ENCODE measurements at places on chromosomes 7 and 10.

- no peak for DNase-seq
Measured at GRCh38 chr10:125377368-125377767, 217.0 kb upstream of the CTBP2 start.

DNA sequence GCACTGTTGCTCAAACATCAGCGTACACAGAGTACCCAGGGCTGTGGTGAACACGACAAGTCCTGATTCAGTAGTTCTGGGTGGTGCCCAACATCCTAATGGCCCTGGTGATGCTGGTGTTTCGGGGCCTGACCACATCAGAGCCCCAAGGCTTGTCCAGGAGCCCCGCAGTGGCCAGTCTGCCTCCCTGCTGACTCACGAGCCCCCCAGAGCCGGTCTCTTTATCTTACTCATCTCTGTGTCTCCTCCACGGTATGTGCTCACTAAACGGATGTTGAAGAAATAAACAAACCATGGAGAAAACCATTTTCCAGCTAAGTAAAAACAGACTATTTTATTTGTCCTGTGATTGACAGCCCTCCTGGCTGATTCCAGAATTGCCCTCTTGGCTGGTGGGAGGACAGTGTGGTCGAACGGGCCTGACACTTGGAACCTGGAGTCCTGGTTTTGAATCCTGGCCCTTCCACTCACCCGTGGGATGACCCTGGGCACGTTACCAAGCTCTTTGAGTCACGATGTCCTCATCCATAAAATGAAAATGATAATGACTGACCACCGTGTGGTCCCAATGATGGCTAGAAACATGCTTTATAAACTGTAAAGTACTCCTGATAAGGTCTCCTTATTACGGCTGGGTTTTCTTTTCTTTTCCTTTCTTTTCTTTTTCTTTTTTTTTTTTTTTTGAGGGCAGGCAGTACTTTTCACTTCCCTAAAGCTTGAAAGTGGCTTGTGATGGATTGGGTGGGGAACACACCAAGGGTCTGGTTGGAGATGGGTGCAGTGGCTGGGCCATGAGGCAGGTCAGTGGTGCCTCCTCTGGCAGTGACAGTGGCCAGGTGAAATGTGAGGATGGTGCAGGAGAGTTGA is 5.7 kb downstream of the HIP1 start:
- DNase-seq = no peak

- no peak for DNase-seq
Measured at GRCh38 chr7:104878577-104878976, 135.4 kb upstream of the KMT2E start.

DNA sequence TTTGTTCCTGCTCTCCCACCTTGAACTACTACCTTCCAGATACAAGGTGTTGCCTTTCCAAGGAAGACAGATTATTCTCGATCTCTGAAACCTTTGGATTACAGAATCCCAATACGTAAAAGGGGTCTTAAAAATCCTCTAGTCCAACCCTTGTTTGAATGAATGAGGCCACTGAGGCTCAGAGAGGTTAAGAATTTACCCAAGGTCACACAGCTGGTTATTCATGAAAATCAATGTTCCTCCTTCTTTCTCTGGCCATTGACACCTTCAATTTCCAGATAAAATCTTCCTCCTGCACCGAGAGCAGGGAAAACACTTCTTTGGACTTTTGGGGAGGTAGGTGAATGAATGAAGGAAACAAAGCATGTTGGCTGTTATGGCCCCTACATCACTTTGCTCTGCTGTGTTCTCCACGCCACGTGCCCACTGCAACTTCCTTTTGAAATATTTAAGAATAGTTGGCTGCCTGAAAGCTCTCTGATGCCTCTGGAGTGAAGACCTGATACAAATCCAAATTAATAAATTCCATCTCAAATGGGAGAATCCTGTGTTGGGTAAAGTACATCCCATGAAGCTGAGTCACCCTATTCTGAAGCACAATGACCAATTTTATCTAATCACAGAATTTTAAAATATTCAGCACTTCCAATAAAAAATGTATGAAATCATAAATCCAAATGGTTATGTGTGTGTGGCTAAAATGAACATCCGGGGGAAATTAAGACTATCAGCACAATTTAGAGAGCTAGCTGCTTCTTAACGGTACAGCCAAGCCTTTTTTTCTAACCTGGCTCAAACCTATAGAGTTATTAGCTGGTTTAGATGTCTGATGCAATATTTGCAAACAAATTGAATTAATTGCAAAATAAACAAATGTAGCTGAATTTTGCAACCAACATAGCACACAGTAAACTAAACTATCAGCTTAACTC is 7.3 kb downstream of the SVIL start:
- no peak for DNase-seq

GRCh38 chr7:107701191-107701590 is 40.6 kb downstream of the SLC26A4 start:
- no peak for DNase-seq

DNA sequence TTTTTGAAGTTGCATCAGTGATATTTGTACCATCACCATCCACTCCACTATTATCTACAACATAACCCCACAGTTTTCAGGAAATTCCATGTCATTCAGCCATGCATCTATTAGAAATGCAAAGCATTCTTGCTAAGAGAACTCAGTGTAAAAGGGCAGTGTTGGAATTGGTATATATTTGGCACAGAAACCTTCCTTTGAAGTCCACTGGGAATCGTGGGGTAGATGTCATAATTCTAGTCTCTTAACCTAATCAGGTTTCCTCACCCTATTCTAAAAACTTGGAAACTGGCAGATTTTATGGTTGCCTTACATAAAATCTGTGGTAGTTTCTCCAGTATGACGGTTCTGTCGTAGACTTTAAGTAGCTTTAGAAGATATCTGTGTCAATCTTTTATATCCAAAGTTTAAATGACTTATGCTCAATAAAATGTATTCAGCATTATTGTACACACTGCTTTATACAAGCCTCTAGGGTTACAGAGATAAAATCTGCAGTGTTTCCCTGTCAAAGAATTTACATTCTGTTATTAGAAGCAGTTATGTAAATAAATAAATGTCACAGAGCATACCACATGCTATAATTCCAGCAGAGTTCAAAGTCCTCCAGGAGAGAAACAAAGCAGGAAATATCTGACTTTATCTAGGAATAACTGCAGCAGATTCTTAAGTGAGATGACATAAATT is 704.4 kb upstream of the CELF2 start:
- no peak for DNase-seq

GRCh38 chr7:117993377-117994003 is 120.2 kb upstream of the CTTNBP2 start:
- no peak for DNase-seq

- DNase-seq = no peak
Measured at GRCh38 chr7:155371884-155372781, 74.5 kb downstream of the INSIG1 start.

DNA sequence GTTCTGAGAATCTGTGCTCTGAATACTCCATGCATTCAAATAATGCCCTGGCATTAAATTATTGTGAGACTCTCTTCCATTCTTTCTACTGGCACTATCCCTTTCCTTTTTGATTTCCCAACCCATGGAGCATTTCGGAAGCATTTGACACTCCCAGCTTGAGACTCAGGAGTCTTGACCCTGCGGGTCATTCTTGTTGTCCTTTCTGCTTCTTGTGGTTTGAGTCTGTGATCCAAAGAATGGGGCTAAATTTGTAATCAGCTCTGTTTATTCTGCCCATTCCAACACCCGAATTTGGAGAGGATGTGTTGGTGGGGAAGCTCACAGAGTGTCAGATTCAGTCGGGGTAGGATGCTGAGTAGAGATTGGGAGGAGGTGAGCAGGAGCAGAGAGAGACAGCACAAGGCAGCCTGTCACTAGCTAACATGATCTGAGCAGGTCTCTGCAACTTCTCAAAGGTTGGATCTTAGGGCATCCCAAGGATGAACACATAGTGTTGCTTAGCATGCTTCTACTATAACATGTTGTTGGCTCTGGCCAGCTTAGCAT is 80.4 kb upstream of the BMPER start:
- DNase-seq = no peak

- DNase-seq = no peak
Measured at GRCh38 chr7:51129527-51130472, 186.8 kb downstream of the COBL start.

GRCh38 chr7:50212666-50213621 is 91.6 kb upstream of the IKZF1 start:
- DNase-seq = no peak

GRCh38 chr7:116111475-116111874 is 80.9 kb upstream of the TFEC start:
- DNase-seq = no peak

DNA sequence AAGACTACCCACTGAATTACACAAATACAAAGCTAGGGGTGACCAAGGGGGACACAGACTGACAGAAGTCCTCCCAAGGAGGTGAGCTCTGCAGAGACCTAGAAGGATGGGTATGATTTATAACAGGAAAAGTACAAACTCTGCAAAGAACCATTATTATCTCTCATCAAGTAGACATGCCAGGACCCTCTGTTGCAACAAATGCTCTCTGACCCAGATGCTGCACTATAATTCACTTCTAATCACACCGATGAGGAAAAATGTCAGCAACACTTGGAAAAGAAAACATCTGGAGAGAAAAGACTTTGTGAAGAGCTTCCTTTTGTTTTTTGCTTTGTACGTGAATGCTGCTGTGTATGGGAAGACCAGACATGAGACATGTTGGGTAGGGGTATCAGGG is 178.3 kb upstream of the PDE1C start:
- no peak for DNase-seq

DNA sequence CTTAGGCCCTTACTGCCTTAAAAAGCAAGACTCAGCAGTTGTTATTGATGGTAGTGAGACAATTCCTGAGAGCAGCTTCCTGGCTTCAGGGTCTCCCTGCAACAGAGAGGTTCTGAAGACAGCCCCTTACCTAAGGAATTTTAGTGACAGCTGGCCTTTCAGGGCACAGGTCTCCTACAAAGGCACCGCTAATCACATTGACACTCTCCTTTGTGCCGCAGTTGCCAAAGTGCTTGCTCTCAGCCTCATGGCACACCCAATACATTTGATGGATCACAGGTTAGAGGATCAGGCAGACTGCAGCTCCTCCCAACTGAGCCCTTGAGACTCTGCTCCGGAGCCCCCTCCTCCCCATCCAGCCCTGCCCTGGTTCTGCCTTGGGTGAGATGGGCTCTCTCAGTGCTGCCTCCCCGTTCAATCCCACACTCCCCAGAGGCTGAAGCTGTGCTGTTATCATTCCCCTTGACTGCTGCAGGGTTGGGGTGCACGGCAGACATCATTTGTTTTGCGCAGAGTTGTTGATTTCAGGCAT is 198.2 kb downstream of the EMX2 start:
- DNase-seq = no peak

- DNase-seq = no peak
Measured at GRCh38 chr10:92969151-92969550, 91.4 kb upstream of the CYP26C1 start.

GRCh38 chr7:157855452-157856213 is 518.8 kb downstream of the DNAJB6 start:
- no peak for DNase-seq

GRCh38 chr7:17940951-17941431 is 697 bp upstream of the SNX13 start:
- no peak for DNase-seq

GRCh38 chr7:51134013-51134441 is 182.6 kb downstream of the COBL start:
- no peak for DNase-seq

GRCh38 chr10:125559210-125559609 is 123.8 kb downstream of the TEX36 start:
- no peak for DNase-seq

GRCh38 chr10:34228066-34228465 is 587.0 kb downstream of the PARD3 start:
- no peak for DNase-seq

DNA sequence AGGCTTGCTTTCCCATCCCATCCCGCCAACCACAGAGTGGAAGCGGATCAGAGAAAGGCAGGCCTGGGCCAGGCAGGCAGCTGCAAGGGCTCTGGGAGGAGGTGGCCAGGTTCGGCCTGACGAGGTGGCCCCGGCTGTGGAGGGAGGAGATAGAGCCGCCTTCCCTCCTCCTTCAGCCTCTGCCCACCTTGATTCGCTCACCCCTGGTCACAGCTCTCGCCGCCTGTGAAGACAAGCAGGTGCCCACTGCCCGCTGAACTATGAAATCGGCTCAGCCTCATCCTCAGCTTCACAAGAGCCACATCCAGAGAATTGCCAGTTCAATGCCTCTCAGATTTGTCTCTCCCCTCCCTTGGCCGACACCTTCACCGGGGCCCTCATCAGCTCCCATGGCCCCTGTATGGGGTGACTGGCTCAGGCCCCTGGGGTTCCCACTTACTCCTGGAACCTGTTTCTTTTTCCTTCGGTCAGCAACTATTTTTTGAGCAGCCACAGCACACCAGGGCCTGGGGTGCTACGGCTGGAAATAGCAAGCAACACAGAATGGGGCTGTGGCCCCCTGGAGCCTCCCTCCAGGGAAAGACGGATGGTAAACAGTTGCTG is 80.0 kb upstream of the CHST15 start:
- DNase-seq = no peak

- no peak for DNase-seq
Measured at GRCh38 chr10:110679486-110680272, 35.5 kb downstream of the RBM20 start.

GRCh38 chr7:70614237-70615045 is 517.5 kb upstream of the GALNT17 start:
- DNase-seq = no peak

- DNase-seq = no peak
Measured at GRCh38 chr10:344582-345200, 209.4 kb downstream of the ZMYND11 start.

- DNase-seq = no peak
Measured at GRCh38 chr7:125059861-125060456, 130.3 kb upstream of the POT1 start.

DNA sequence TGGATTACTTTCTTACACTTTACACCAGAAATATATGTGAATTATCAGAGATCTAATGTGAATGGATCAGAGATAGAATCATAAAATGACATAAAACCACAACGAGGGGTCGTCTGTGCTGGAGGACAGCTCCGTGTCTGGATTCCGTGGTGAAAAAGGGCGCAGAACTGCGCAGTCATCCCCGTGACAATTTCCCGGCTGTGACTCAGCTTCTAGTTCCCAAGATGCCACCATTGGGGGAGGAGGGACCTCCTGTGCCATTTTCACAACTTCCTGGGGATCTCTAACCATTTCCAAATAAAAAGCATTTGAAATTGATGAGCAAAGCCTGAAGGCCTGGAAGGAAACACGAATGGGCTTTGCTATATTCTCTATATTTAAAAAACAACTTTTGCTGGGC is 72.1 kb downstream of the PDGFA start:
- DNase-seq = no peak

GRCh38 chr7:66741-67140 is 125.6 kb upstream of the FAM20C start:
- no peak for DNase-seq

- no peak for DNase-seq
Measured at GRCh38 chr7:30445770-30446169, 32.8 kb downstream of the NOD1 start.

Data from activated naive CD4-positive, alpha-beta T cell (primary cell).